ENCODE measurements at places on chromosomes 13 and 19.

DNA sequence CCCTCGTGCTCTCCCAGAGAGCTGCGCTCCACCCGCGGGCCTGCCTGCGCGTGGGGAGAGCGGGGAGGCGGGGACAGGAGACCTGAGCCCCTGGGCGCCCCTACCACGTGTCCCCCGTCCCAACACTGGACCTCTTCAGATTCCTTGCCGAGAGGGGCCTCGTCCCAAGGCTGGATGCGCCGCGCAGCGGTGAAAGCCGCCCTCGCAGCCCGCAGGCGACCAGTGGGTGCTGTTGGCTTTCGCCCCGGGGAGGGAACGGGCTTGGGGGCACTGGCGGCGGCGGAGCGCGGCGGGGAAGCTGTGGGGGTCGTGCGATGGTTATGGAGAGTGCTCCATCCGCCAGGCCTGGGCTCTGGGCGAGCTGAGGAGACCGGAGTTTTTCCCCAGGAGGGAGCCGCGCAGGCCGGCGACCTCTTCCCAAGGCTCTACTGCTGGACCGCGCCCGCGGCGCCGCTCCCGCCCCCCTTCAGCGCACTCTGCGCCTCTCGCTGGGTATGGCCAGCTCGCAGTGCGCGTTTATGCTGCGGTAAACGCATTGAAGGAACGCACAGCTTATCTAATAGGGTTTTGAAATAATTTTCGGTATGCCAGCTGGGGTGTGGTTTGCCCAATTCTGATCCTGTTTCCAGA lies 17.2 kb upstream of the RNF17 start:
- DNase-seq = no peak

GRCh38 chr19:19911150-19911549 lies 10.4 kb downstream of the ZNF93 start:
- DNase-seq = no peak

DNA sequence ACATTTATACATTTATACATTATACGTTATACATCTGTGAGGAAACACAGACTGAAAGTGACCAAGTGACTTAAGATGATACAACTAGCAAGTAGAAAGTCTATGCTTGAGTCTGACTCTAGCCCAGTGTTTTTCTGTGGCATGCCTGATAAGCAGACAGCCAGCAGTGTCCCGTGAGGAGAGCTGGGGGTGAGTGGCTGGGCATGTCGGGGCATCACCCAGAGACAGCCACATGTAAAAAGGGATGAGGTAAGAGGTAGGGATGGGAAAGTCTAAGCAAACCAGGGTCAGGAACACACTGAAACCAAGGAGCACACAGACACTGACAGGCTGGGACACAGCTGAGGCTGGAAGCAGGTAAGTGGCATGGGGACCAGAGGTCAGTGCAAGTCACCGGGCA lies 333.2 kb downstream of the FOXO1 start:
- no peak for DNase-seq

DNA sequence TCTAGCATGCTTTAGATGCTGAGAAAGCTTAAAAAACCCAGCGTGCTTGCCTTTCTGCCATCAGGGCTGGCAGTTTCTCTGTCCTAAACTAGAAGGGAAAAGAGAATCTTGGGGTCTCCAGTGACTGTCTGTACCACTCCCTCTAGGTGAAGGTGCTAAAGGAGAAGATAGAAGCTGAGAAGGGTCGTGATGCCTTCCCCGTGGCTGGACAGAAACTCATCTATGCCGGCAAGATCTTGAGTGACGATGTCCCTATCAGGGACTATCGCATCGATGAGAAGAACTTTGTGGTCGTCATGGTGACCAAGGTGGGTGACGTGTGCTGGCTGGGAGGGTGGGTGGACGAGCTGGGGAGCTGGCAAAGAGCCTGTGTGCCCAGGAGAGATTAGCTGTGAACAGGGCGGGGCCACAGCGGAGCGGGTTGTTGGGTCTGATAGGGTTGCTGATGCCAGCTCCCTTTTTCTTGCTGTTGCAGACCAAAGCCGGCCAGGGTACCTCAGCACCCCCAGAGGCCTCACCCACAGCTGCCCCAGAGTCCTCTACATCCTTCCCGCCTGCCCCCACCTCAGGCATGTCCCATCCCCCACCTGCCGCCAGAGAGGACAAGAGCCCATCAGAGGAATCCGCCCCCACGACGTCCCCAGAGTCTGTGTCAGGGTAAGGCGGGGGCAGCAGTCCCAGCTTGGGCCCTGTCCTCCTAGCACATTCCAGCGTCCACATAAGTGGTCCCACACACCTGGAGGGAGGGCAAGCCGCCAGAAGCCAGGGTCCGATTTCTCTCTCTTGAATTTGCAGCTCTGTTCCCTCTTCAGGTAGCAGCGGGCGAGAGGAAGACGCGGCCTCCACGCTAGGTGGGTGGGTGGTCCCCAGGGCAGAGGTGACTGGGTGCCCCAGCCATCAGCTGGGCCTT lies 2.3 kb downstream of the RAD23A start:
- DNase-seq = no peak

- no peak for DNase-seq
Observed at GRCh38 chr13:66765559-66765958, 464.6 kb downstream of the PCDH9 start.

DNA sequence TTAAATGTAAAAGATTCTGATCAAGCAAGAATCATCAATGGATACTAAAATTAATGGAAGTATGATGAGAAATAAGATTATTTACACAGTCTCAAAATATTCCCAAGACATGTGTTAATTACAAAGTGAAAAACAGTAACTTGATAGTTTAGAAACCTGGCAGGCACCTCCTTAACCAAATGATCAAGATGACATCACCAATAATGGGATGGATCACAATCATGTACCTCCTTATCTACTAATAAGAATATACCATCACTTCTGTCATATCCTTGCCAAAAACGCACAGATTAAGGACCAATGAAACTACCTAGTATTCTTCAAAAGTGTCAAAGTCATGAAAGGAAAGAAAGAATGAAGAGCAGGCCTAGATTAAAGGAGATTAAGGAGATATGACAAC lies 30.0 kb downstream of the TSC22D1 start:
- no peak for DNase-seq

DNA sequence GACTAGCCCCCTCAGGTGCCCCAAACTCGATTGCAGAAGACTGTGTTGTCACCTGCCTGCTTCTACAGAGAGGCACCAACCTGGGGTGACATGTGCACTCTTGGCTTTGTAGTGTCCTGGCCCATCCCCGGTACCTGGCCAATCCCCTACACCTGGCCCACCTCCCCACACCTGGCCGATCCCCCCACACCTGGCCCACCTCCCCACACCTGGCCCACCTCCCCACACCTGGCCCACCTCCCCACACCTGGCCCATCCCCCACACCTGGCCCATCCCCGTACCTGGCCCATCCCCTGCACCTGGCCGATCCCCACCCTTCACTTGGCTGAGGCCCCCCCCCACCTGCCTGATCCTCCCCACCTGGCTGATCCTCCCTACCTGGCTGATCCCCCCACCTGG lies 25.4 kb downstream of the ATP11A start:
- DNase-seq = no peak

GRCh38 chr13:69287050-69287698 lies 820.5 kb upstream of the ATXN8OS start:
- DNase-seq = no peak
